ENCODE measurements at places on chromosomes 6 and 20. TPM values are rescaled to one million over a fixed set of nuclear protein-coding genes. Genes with fewer than 3 reads are reported as not detected.
A peak's percentile ranks its signal among the peaks of the same experiment; 100 is the strongest.

DNA sequence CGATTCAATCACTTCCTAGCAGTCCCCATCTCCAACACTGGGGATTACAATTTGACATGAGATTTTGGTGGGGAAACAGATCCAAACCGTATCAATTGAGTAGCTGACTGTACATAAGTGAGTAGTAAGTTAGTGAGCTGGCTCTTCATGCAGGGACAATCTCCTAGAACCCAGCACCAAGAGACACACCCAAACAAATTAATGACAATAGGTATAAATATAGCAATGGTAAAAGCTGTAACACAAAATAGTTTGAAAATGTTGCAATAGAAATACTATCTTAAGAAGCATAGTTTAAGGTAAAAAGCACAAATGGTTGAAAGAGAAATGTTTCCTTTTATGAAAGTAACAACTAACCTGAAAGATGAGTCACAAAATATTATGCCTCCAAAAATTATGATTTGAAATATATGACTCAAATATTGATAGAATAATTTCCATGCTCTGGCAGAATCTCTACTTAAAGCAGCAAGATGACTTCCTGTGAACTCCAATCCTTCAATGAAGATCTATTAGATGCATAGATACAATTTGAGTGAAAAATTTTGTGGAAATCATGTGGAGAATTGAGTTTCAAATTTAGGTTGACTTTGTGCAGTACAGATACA, 5.4 kb upstream of the SIRPB1 start:
- DNase-seq, result peak; percentile 0

GRCh38 chr20:59334651-59335300, 34.4 kb downstream of the EDN3 start:
- DNase-seq, result no peak

GRCh38 chr6:63478734-63479133, 93.5 kb upstream of the LOC128125822 start:
- no peak for DNase-seq

B3GALT4 gene
- total RNA-seq, result 0.72 TPM

SAMD3 gene
- 3.1 TPM for total RNA-seq

DNA sequence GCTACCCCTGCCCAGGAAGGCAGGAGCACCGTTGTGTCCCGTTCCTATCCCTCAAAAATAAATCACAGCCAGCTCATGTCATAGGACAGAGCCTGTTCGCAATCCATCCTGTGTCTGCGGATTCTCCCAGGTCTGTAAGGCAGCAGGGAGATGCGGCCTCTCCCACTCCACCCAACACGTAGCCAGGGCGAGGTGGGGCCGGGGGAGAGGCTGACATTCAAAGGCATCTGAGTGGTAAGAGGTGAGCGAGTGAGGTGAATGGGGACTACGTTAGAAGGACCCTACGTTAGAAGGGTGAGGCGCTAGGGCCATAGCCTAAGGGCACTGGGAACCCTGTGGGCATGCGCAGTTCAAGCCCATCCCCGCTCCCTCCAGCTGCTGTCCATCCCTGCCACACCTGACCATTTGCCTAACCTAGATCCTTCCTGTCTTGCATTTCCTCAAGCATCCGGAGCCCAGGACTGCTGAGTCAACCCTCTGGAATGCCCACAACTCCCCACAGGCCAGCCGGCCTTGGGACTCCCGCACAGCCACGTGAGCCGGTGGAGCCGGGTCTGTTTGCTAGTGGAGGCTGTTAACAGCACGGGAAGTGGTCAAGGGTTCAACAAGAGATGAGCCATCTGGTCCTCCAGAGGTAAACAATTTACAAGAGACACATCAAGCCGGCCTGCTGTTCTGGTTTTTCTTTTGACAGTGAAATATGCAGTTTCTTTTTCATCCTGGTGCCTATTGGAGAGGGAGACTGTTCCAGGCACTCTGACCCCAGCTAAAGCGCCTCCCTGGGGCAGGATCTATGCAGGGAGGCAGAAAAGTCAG, 45.9 kb downstream of the RIPOR3 start:
- DNase-seq, result peak; percentile 100

SPEF1 gene
- total RNA-seq, result under 0.01 TPM

DNA sequence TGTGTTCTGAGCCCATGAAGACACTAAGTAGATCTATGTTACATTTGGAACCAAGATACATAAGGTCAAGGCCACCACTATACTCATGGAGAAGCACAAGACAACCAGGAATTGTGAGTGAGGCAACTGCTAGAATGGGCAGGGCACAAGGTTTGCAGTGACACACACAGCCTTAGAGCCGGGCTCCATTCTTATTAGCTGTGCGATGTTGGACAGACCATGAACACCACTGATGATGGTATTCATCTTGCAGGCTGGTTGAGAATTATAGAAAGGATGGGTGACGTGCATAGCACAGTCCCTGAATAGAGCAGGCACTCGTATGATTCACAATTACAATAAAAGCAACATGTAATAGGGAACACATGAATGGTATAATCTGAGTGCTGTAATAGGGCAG, 172.4 kb downstream of the GJA10 start:
- no peak for DNase-seq

GRCh38 chr20:19344341-19344740, 131.9 kb downstream of the SLC24A3 start:
- DNase-seq, result no peak

DNA sequence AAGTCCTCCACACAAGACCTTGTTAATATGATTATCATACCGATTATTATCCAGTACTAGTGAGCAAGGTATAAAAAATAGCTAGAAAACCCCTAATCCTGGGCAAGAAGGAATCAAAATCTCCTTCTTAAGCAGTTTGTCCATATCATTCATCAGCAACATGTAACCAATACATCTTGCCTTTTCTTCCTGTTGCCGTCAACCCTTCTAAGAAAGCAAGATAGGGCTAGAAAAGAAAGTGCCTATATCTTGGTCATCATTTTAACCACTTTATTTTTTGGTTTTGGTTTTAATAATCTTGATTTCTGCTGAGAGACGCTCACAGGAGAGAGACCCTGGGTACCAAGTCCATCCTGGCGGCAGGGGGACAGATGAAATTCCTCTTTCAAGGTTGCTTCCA, 27.2 kb upstream of the PREX1 start:
- DNase-seq, result no peak

BACH2 gene
- 1.3 TPM for total RNA-seq

C6orf141 gene
- total RNA-seq, result not detected

DNA sequence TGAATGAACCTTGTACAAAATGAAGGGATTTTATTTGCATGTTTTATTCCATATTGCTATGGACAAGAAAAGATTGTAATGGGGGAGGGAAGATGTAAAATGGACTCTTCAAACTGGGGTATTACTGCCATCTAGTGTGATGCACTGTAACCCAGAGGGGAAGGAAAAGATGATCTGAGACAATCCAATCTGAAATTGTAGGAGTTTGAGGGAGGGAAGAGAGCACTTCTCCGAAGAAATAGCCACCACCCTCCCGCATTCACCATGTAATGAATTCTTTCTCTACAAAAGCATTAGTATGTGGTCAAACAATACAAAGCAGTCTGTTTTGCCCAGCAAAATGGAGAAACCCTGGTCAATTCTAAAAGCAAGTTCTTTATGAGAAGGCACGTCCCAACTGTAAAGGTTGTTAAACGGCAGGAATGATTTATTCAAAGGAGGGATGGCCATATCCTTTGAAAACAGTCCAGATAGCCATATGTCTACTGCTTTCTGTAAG, 679.5 kb upstream of the NRSN1 start:
- peak; percentile 76 for DNase-seq

GRCh38 chr20:58700121-58700821, 7.7 kb downstream of the NPEPL1 start:
- peak; percentile 78 for DNase-seq

DNA sequence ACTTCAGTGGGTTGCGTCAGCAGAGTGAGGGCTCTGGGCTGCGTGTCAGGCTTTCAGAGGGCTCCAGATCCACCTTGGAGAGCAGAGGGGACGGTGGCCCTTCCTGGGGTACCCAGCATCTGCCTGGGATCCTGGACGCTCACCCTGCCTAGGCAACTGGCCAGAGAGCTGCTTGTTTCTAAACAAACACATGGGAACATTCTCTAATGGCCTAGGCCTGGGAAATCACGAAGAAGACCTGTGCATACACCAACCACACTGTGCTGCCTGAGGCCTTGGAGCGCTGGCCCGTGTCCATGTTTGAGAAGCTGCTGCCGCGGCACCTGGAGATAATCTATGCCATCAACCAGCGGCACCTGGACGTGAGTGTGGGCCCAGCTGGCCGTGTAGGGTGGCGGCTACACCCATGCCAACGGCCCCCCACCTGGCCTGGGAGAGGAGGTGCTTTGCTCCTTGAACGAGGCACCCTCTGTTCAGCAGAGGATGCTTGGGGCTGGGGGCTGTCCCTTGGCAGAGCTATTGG, 32.2 kb downstream of the PYGB start:
- DNase-seq, result no peak

GRCh38 chr20:45780159-45780558, 11.5 kb downstream of the WFDC3 start:
- no peak for DNase-seq

DNA sequence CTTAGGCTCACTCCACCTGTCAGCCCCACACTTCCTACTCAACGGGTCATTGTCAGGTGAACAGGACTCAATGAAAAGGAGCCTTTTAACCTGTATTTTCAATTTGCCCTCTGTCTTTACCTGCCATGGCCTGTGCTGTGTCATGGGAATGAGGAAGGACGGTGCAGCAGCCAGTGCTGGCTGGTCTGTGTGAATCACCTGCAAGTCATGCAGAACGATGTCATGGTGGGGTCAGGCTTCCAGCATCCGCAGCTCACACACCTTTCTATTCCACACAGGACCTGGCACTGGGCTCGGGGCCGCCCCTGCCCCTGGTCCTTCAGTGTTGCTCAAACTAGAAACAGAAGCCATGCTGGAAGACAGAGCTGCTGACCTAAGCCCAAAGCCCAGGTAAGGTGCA, 188.7 kb upstream of the GMDS start:
- no peak for DNase-seq

DNA sequence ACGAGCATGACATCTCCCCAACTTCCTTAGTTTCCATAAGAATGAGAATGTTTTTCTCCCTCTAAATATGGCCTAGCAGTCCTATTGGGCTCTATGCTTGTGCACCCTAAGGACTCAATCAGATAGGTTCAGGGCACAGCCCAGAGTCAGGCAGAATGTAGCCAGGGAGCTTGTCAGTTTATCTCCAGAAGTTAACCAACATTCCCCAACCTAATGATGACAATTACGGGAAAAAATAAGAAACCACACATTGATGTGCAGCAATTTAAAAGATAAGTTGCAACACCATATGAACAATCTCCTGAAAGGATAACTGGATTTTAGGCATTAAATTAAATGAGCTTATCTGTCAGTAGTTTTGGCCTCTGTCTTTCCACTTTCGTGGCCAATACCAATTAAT, 71.1 kb downstream of the HDDC2 start:
- DNase-seq, result no peak

DNA sequence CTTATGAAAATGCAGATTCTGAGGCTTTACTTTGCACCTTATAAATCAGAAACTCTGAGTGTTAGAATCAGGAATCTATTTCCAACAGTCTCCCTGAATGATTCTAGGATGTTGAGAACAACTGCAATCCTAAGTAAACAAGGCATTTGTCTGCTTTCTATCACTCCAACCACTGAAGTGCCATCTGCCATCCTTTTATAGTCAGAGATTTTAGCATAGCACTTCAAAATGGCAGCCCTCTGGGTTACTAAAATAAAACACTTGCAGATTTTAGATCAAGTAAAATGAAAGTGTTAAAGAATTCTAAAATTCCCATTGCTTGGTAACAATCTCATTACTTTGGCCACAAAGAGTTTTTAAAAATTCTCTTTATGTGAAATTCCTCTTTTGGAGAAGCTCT, 258.9 kb downstream of the CD109 start:
- no peak for DNase-seq

DNA sequence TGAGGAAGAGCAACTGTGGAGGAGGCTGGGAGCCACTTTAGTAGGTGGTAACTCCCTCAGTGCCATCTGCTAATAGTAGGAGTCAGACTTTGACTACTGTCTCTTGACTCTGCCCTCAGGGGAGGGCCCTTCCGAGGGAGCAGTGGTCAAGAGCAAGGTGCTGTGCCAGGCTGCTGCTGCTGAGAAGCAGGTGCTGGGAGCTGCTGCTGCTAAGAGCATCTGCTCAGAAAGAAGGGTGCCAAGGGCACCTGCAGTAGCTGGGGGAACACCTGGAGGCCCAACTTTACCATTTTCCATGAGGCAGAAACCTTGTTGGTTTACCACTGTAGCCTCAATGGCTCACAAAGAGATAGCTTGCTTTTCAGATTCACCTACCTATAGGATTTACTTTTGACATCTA, 18.5 kb downstream of the GGTLC1 start:
- no peak for DNase-seq

DNA sequence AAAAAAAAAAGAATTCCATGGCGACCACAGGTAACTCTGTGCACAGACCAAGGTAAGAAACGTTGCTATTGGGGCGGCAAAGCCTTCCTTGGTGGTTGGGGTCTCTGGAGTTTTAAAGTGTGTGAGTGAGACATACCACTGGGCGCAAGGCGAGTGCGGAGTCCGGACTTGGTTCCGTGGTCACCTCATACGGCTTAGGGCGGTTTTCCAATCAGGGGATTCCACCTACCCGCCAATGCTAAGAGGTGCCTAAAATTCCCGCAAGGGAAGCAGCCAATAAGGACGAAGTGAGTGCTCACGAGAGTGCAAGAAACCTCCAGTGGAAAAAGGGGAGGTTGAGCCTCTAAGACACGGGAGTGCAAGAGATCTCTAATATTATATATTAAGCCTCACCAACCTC, 68.6 kb upstream of the PRSS16 start:
- DNase-seq, result no peak

GRCh38 chr6:34953061-34954025, 64.3 kb downstream of the ANKS1A start:
- DNase-seq, result peak; percentile 80

GRCh38 chr6:92888316-92888715, 531.0 kb downstream of the EPHA7 start:
- DNase-seq, result no peak

DNA sequence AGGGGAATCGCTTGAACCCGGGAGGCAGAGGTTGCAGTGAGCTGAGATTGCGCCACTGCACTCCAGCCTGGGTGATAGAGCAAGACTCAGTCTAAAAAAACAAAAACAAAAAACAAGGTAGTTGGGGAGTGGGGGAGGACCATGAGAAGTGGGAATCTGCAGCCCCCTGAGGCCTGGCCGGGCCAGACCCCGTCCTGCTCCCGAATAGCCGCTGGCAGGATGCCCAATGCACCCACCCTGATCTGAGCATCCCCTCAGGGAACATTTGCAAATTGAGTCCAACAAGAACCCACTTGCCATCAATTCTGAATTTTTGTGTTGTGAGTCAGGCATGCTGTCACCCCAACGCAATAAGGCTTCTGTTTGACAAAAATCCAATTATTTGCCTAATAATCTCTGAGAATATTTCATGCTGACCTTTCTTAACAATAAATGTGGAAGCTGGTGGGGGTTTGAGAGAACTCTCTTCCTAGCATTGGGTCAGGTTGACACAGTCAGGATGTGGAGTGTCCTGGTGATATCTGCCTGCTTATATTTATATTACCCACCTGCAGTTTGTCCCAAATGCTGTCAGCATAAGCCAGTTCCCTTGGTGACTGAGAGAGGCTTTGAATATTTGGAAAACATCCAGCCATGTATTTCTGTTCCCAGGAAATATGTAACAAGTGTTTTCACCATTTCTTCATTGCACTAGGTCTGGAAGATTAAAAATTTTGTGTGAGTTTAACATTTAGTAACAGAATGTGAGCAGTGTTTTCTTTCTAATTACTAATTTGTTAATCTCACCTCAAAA, 28.4 kb upstream of the FRMD1 start:
- no peak for DNase-seq

TGM3 gene
- total RNA-seq, result not detected

GRCh38 chr6:169291646-169292337, 38.1 kb upstream of the THBS2 start:
- no peak for DNase-seq

All from IMR-90 (cell line).